ENCODE measurements at places on chromosomes 7 and 10.

DNA sequence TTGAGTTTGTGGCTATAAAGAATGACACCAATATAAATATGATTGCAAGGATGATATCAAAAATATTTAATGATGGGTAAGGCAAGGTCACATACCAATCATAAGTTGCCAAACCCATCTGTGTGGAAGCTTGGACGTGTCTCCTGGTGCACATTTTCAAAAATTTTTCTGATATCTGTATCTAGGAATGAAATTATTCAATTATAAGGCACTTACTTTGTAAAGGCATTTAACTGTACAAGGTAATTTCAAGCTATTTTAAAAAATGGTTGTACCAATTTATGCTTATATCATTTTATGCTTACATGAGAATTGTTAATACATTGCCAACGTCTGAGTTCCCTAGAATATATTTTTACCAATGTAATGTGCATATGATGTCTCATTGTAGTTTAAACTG, 306.4 kb upstream of the CACNA2D1 start:
- DNase-seq: no peak

- no peak for DNase-seq
Measured at GRCh38 chr10:9450801-9451200, 1396.3 kb downstream of the GATA3 start.

- DNase-seq: peak; percentile 72
Measured at GRCh38 chr10:104336821-104337467, 1.3 kb downstream of the ITPRIP start.

DNA sequence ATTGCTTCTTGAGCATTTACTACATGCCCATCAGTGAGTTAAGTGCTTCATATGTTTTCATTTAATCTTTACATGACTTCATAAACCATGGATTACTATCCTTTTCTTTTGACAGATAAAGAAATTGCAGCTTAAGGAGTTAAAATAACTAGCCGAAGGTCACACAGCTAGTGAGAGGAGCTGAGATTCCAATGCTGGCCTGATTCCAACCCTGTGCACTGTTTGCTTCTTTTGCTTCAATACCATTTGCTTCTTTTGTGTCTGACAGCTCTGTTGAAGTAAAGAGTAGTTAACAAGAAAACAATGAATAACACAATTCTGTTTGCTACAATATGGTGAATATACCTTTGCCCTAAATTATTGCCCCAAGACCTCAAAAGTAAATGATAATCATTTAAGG, 132.4 kb downstream of the GRM3 start:
- DNase-seq: no peak

GRCh38 chr7:73363225-73364005, 35.5 kb downstream of the FKBP6 start:
- DNase-seq: no peak

GRCh38 chr7:121595758-121596696, 199.9 kb upstream of the FAM3C start:
- no peak for DNase-seq

DNA sequence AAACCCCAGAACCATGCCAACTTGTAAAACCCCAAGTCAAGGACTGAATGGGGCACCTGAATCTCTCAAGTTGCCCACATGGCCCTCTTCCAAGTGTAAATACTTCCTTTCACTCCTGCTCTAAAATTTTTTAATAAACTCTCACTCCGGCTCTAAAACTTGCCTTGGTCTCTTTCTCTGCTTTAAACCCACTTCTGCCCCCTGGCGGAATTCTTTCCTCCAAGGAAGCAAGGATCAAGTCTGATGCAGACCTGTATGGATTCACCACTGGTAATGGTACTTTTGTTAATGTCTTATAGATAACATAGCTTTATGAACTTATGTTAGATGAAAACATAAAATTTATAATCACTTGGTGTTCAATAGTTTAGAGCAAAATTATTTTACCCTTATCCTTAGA, 33.8 kb downstream of the SLC16A9 start:
- no peak for DNase-seq

GRCh38 chr7:100612730-100613390, 520 bp downstream of the MOSPD3 start:
- DNase-seq: no peak

DNA sequence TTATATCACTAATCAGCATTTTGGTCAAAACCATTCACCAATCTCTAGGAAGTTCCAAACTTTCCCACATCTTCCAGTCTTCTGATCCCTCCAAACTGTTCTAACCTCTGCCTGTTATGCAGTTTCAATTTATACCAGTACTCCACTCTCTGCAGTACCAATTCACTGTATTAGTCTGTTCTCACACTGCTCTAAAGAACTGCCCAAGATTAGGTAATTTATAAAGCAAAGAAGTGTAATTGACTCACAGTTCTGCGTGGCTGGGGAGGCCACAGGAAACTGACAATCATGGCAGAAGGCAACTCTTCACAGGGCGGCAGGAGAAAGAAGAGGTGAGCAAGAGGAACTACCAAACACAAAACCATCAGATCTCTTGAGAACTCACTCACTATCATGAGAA, 374.9 kb downstream of the SORCS1 start:
- DNase-seq: no peak

DNA sequence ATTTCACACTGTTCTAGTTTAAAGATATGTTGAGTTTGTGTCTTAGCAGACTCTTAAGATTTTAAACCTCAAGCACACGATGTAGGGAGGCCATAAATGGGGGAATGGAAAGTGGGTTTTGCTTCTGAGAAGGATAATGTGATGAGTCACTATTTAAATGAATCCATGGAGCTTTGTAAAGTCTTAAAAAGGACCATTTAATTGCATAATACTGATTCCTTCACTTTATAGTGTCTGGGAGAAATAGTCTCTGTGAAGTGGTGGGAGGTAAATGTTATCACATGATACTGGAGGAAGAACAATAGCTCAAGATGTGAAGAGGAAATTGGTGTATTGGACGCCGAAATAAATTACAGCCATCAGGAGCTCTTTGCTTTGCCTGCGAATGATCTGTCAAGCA, 84.0 kb upstream of the MYO3A start:
- DNase-seq: no peak

DNA sequence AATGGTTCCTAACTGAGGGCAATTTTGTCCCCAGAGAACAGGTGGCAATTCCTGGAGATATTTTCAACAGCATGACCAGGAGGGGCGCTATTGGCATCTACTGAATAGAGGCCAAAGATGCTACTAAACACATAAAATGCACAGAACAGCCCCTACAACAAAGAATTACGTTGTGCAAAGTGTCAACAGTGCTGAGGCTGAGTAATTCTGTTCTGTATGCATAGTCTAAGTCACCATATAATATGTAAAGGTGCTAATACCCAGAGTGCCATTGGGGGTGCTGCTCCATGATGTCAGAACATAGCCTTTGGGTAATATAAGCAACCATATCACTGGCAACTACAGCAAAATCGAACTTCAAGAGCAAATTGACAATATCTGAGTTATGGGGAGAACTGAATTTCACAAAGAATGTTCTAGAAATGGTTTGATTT, 213.3 kb upstream of the PHYHIPL start:
- no peak for DNase-seq

GRCh38 chr10:16602104-16602775, 80.6 kb upstream of the C1QL3 start:
- DNase-seq: no peak

DNA sequence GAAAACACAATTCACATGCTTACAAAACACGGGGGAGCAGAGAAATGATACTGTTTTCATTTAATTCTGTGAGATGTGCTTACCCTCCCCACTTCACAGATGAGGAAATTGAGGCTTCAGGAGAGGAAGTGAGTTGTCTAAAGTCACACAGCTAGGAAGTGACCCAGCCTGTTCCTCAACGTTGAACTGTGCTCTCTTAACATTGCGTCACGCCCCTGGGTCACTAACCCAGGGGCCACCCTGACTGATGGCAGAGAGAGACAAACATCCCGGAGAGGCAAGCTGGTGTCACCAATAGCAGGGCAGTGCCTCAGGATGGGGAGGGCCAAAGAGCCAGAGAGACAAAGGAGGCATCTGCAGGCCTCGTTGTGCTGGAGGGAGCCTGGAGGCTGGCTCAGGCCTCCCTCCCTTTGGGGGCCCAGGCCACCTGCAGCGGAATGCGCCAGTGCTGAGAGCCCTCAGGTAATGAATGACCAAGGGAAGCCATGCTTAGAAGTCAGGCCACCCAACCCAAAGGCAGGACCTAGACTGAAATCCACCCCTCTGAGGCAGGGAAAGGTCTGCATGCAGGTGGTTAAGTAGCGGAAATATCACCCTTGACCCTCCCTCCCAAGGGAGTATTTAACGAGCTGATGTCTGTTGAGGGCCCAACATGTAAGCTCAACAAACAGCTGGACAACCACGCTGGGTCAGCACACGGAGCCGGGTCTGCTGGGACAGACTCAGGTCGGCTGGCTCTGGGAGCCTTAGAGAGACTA, 81.3 kb downstream of the C10orf105 start:
- no peak for DNase-seq

Data from GM04503 (cell line).